ENCODE measurements at places on chromosomes 7 and 10.

GRCh38 chr10:109988212-109988596 is 19.6 kb upstream of the ADD3 start:
- DNase-seq: no peak

GRCh38 chr7:20554072-20554471 is 61.4 kb upstream of the ABCB5 start:
- DNase-seq: no peak

GRCh38 chr10:80739963-80740715 is 202.4 kb downstream of the SH2D4B start:
- no peak for DNase-seq

DNA sequence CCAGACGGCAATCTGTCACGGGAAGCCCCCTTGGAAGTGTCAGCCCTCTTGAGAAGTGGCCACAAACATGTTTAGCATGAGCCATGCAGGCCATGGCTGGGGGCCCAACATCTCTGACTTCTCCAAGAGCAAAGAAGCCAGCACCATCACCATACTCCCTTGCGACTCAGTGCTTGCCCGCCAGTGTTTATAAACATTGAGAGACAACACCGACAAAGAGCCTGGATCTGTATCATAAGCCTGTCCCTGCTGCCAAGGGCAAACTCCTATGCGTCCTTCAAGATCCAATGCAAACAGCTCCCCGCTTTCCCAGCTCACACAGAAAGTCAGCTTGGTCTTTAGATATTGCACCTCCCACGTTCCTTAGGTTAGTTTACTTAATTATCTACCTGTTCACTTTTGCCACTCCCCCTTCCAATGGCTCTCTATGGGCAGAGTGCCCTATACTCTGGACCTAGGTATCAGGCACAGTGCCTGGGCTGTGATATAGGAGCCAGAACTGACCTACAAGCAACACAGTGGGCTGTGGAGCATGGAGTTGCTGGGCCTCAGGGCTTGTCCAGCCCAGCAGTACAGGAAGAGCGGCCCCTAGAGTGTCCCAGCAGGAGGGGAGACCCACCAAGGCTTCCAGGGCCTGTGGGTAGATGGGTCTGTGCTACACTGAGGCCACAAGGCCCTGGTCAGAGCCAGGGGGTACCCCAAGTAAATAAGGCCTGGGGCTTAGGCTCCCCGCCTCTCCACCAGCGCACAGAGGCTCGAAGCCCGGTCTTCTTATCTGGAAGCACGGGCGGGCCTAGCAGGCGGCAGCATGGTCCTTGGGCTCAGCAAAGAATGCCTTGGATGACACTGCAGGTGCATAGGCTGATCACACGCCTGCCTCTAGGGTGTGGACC is 37.7 kb downstream of the CAMK2B start:
- no peak for DNase-seq

GRCh38 chr7:47473499-47474210 is 108.3 kb downstream of the TNS3 start:
- DNase-seq: no peak

DNA sequence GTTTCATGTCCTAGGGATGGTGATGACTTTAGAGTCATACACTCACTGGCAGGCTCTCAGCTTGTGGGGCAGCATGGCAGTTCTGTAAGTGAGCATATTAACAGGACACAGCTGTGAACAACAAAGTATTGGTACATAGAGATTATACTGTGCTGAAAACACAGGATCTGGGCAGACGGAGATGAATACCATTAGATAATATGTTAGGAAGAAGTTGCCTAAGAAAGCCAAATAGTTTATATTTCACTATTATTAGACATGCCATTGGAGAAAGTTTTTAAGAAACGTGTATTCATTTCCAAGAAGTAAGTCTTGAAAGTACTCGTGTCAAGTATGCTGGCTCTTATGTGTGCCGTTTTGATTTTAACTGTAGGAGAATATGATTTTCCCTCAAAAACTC is 274.5 kb downstream of the INHBA start:
- DNase-seq: no peak

DNA sequence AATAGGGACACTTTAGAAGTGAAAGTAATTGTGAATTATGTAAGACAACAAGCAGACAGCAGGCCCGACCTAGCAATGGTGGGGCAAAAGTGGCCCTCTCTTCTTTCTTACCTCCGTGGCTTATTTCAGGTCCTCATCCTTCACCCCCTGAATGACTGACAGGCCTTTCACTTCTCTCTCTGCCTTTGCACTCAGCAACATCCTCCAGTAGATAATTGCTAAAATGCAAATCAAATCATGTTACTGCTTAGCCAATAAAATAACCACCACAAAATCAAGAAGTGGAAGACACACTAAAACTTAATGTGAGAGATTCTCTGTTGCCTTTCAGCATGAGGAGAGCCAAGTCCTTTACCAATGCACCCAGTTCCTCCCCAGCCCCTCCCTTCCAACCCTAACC is 274.6 kb upstream of the ZNF32 start:
- no peak for DNase-seq

DNA sequence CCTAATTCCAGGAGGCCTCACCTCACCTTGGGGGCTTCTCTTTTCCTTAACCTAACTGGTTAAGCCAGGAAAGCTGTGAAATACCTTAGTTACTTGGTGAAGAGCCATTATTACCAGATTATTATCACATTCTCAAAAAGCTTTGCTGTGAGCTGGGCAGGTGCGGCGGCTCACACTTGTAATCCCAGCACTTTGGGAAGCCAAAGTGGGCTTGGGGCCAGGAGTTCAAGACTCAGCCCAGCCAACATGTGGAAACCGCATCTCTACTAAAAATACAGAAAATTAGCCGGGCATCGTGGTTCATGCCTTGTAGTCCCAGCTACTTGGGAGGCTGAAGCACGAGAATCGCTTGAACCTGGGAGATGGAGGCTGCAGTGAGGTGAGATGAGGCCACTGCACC is 102.4 kb upstream of the KLF6 start:
- DNase-seq: no peak

GRCh38 chr7:86437951-86438450 is 205.7 kb upstream of the GRM3 start:
- DNase-seq: no peak

DNA sequence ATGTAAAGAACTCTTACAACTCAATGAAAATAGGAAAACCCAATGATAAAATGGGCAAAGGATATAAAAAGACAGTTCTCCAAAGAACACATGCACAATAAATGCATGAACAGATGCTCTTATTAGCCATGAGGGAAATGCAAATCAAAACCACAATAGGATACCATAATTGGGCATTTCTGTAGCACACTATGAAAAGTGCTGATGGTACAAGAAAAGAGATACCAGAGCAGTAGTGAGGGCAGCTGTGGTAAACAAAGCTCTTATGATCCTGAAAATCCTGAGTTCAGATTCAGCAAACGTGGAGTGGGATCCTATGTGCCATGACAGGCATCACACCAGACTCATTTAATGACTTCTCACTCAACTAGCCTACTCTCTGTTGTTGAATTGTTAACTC is 96.7 kb upstream of the SLC25A13 start:
- DNase-seq: peak; percentile 33

DNA sequence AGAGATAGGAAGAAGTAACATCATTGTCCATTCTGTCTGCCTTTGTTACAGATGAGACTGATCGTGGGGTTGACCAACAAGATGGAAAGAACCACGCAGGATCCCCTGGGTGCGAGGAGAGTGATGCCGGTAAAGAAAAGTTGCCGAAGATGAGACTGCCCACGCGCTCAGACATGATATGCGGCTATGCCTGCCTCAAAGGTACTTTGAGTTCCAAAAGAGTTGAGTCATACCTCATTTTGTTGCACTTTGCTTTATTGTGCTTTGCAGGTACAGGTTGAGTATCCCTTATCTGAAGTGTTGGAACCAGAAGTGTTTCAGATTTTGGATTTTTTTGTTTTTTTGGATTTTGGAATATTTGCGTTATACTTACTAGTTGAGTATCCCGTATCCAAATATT is 12.2 kb upstream of the CLCN1 start:
- no peak for DNase-seq

DNA sequence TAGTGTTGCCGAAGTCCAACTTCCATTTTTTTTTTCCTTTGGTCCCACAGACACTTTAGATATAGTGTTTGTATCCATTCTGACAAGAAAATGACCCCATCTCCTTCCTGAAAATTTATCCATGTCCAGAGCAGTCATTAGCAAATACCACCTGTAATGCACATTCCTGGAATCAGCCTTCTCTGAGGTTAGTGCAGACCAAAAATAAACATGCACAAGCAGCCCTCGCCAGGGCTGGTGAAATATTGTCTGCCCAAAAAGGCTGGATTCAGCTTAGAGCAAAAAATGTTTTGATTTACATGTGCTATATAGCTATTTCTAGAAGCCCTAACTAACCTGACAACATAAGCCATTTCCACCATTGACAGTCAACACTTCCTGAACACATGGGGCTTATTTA is 145.7 kb downstream of the TAX1BP1 start:
- no peak for DNase-seq

- no peak for DNase-seq
Measured at GRCh38 chr7:134948736-134949135, 37.6 kb upstream of the AGBL3 start.

Data from NCI-H1694 treated with DMSO at 0.1 percent for 48 hours (cell line).